ENCODE measurements at places on chromosomes 2 and 18. TPM values are rescaled to one million over a fixed set of nuclear protein-coding genes. Genes with fewer than 3 reads are reported as not detected.

CDH19 gene
- total RNA-seq, result not detected

DAPL1 gene
- not detected for total RNA-seq

RSAD2 gene
- 74.5 TPM for total RNA-seq

SMYD1 gene
- not detected for total RNA-seq

CNRIP1 gene
- total RNA-seq, result not detected

CDH20 gene
- not detected for total RNA-seq

CTAGE1 gene
- not detected for total RNA-seq

PROC gene
- total RNA-seq, result not detected

RUFY4 gene
- total RNA-seq, result 0.81 TPM

PLCD4 gene
- 0.32 TPM for total RNA-seq

CCDC121 gene
- 1.6 TPM for total RNA-seq

SH2D6 gene
- 0.61 TPM for total RNA-seq

HSBP1L1 gene
- 1.5 TPM for total RNA-seq

SNTG2 gene
- total RNA-seq, result 1.6 TPM

MAP3K19 gene
- total RNA-seq, result not detected

CCNYL1 gene
- total RNA-seq, result 6.1 TPM

CYRIA gene
- 0.84 TPM for total RNA-seq

OR6B2 gene
- total RNA-seq, result not detected

DSC3 gene
- total RNA-seq, result not detected

C1QL2 gene
- total RNA-seq, result not detected

PROKR1 gene
- not detected for total RNA-seq
